MM.1S (cell line): ENCODE measurements at places on chromosomes 3 and 15.
A peak's percentile ranks its signal among the peaks of the same experiment; 100 is the strongest.

DNA sequence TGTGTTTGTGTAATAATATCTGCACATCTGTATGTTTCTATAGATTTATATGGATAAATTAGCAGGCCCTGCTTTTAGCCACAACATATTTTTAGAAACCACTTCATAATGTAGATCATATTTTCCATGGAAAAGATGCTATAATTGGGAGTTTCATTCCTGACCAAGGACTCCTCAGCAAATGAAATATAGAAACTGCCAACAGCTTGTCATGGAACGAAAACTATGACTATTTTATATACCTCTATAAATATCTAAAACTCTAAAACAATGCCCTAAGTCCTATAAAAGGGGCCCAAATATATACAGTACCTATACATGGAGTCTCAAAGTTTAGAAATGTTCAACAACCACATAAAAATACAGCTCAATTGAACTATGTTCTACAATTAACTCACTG is 27.9 kb downstream of the EID1 start:
- DNase-seq = no peak

- DNase-seq = no peak
Observed at GRCh38 chr15:57890351-57890750, 175.2 kb downstream of the ALDH1A2 start.

- no peak for DNase-seq
Observed at GRCh38 chr15:25668901-25669300, 194.2 kb downstream of the ATP10A start.

DNA sequence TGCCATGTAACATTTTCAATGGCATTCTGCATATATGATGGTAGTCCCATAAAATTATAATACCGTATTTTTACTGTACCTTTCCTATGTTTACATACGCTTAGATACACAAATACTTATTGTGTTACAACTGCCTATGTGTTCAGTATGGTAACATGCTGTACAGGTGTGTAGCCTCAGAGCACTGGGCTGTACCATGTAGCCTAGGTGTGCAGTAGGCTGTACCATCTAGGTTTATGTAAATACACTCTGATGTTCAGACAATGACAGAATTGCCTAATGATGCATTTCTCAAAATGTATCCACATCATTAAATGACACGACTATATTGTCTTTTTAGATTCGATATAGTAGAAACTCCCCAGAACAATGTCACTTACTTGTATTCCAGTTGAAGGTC is 22.7 kb downstream of the CD80 start:
- no peak for DNase-seq

- DNase-seq = no peak
Observed at GRCh38 chr15:33641069-33641468, 327.2 kb upstream of the CHRM5 start.

GRCh38 chr3:61927332-61927731 is 366.0 kb downstream of the PTPRG start:
- DNase-seq = no peak

DNA sequence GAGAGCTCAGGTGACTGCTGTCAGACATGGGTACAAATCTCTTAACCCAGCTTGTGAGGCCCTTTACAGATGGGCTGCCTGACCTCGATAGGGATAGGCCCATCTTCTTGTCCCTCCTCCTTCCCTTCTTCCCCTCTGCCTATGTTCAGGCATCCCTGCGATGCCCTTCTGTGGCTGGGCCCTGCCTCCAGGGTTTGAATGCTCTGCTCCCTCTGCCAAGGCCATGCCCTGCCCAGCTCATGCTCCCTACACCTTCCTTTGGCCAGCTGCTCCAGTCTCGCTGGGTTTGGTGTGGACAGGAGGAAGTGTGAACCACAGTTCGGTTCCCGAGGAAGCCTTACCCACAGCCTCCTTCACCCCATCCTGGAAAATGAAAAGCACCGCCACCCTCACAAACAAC is 4.3 kb downstream of the FYCO1 start:
- no peak for DNase-seq

DNA sequence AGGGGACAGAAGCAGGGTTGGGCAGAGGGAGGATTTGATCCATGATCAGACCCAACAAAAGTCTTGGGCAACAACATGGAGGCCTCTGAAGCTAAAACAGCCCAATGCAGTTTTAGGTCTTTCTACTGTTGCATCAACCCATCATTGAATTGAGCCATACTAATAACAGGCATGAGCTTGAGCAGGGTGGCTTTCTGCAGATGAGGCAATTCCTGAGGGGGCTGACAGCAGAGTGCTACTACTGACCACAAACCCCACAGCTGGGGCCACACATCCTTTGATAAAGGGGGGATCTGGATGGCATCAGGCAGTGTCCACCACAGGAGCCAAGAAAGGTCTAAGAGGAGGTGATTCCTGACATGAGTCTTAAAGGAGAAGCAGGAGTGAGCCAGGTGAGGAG is 517.0 kb upstream of the PPP2R3A start:
- no peak for DNase-seq

- no peak for DNase-seq
Observed at GRCh38 chr15:59339252-59339672, 33.4 kb downstream of the MYO1E start.

DNA sequence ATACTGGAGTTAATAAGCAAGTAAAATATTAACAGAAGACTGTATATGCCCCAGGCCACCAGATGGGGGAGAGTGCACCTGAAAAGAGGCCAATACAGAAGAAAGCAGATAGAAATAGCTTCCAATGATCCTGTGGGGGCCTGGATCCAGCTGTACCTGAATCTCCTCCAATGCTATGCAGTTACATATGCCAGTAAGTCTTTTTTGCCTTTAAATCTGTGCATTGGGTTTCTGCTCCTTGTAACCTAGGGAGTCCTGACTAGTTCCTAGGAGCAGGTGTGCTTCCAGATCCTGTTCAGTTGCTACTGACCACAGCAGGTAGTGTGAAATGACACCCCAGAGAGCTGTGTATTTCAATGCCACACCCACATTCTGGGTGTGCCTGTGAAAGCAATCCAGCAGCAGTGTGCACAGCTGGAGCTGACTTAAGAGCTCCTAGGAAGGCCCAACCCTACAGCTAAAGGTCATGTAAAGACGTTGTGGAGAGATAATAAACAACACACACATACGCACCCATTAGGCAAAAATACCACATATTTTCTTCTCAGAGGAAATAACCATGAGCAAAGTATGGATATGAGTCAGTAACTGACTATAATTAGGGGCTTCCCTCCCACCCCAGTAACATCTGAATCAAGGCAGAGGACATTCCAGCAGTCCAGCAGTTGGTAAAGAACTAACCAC is 62.2 kb upstream of the AKAP13 start:
- peak; percentile 26 for DNase-seq

DNA sequence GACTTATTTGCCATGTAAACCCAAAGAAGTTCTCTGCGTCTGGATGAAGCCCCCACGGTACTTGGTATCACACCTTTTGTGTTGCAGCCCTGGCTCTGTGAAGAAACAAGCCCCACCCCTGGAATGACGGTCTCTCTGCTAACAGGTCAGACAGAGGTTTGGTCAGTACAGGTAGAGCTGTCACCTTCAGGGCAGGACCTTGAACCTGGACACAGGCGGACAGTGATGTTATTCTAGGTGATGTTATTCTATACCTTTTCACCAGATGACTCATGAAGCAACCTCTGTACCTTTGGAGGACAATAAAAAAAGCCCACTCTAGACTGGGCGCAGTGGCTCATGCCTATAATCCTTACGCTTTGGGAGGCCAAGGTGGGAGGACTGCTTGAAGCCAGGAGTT is 11.0 kb upstream of the GMPPB start:
- no peak for DNase-seq

- DNase-seq = no peak
Observed at GRCh38 chr15:78681281-78682003, 40.4 kb upstream of the CHRNB4 start.

- DNase-seq = peak; percentile 56
Observed at GRCh38 chr3:59839810-59840515, 790.1 kb upstream of the CFAP20DC start.

GRCh38 chr15:49255966-49256759 is 86.1 kb downstream of the GALK2 start:
- no peak for DNase-seq

GRCh38 chr3:115068799-115069198 is 78.3 kb downstream of the ZBTB20 start:
- no peak for DNase-seq

- no peak for DNase-seq
Observed at GRCh38 chr3:119524931-119525662, 26.8 kb downstream of the TIMMDC1 start.

GRCh38 chr15:71060983-71061382 is 54.3 kb upstream of the THSD4 start:
- DNase-seq = no peak

DNA sequence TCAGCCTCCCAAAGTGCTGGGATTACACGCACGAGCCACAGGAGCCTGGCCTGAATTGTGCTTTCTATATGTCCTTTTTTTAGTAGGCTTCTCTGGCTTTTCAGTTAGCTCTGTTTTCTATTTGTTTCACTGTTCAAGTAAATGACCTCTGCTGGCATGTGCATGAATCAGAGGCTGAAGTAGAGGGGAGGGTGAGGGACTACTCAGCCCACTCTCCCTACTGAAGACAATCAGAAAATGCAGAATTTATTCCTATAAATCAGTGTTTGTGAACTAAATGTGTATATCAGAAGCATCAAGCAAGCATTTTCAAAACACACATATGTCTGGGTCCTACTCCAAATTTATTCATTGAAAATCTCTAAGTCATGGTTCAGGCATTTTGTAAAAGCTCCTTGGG is 45.0 kb downstream of the ZMAT3 start:
- DNase-seq = no peak

GRCh38 chr3:186880406-186880805 is 37.9 kb downstream of the ADIPOQ start:
- no peak for DNase-seq

GRCh38 chr3:195900436-195901355 is 7.7 kb downstream of the TNK2 start:
- no peak for DNase-seq

- DNase-seq = no peak
Observed at GRCh38 chr15:101123222-101123910, 128.5 kb downstream of the CHSY1 start.

DNA sequence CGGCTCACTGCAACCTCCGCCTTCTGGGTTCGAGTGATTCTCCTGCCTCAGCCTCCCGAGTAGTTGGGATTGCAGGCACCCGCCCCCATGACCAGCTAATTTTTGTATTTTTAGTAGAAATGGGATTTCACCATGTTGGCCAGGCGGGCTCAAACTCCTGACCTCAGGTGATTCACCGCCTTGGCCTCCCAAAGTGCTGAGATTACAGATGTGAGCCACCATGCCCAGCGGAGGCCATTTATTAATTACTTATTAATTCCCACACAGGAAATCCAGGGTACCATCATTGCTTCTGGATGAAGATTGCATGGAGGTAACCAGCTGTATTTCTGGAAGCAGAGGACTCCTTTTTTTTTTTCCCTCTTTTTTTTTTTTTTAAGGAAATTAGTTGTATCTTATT is 37.8 kb downstream of the MAP4 start:
- DNase-seq = no peak

DNA sequence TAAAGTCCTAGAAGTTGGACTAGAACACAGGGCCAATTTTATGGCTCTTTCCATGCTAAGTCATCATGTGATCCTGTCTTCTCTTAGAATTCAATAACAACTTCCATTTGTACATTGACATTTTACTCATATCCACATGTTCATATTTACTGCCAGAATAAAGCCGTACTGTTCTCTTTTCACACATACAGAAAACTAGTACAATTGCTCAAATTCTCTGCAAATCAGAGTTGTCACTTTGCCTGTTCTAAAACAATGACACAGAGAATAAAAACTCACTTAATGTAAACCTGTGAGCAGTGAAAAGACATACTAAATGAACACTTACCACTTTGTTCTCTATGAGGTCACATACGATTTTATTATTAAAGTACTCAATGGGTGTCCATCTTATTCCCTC is 3.5 kb downstream of the LDHAL6B start:
- no peak for DNase-seq

- no peak for DNase-seq
Observed at GRCh38 chr3:15616053-15616452, 14.5 kb downstream of the BTD start.

DNA sequence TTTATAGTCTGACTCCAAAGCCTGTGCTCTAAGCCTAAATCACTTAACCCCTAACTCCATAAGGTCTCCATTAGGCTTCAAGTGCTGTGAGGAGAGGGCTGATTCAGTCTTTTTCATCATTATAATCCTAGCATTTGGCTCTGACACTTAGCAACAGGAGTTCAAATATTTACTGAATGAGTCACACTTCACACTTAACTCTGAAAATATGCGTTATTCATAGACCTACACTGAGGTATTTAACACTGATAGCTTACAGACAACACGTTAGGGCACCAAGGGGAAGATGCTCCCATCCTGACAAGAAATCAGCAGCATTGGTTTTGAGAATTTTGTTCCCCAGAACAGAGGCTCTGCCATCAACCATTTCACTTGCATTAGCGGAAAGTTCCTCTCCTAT is 53.5 kb downstream of the MSL2 start:
- DNase-seq = no peak

DNA sequence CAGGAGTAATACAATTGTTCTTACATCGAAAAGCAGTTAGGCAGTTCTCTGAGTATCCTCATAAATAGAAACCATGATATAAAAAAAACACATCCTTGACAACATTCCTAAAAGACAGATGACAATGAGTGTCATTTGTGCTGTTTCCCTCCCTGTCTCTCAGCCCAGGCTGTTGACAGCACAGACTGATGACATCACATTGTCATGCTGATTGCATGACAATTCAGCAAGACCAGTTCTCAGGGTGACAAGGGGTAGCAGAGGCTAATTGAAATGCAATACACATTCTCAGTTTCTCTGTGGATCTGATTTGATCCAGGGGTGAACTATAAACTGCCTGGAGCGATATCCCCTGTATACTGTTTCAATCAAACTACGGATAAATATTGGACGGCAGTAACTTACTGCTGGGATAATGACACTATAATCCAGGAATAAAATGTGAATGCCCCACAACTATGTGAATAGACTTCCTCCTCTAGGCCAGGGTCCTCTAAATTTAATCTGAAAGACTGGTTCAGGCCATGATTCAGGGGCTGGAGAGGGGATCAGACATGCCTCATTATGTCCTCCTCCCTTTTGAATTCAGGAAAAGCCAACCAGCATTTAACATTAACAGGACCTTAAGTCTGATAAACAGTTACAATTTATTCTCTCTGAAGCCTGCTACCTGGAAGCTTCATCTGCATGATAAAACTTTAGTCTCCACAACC is 16.7 kb upstream of the EIF1B start:
- DNase-seq = no peak

GRCh38 chr3:98886525-98886924 is 15.0 kb downstream of the DCBLD2 start:
- DNase-seq = no peak

DNA sequence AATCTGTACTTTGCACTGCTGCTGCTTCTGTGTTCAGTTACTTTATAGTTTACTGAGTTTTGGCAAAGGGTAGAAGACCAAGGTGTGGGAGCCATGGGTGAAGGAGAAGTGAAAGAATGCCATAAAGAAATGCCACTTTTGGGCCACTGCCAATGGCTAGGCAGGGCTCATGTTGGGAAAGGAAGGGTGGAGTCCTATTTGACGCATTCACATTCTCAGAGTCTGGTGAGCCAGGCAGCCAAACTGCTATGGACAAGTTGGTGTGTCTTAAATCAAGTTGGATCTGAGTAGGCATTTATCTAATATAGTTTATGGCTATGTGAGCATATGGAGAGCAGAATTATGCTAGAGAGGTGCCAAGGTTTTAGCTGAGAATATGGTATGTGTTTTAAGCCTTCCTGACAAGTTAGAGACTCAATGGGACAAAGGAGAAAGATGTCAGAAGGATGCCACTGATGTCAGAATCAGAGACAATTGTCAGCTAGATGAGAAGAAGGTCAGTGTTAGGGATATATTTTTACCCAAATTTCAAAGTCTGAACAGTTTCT is 296.1 kb downstream of the AGBL1 start:
- DNase-seq = no peak
